T-helper 1 cell (primary cell): ENCODE measurements at places on chromosomes 2 and 18.

GRCh38 chr2:64808754-64809153 lies 155.0 kb upstream of the SERTAD2 start:
- no peak for DNase-seq

DNA sequence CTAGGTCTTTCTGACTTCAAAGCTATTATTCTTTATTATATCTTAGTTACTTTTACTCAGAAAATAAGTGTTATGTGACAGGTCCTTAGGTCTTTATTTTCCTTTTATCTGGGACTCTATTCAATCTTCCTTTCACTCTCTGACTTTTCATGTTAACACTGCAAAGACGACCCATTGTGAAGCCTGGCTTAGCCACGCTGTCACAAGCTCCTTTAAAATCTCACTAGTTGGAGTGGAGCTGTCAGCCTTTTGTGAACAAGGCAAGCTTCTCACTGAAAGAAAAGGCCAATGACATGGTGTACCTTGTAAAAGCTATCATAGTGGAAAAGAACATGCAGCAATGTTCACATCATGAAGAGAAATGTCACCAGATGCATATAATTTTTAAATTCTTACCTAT lies 1130.7 kb upstream of the FAM98A start:
- no peak for DNase-seq

DNA sequence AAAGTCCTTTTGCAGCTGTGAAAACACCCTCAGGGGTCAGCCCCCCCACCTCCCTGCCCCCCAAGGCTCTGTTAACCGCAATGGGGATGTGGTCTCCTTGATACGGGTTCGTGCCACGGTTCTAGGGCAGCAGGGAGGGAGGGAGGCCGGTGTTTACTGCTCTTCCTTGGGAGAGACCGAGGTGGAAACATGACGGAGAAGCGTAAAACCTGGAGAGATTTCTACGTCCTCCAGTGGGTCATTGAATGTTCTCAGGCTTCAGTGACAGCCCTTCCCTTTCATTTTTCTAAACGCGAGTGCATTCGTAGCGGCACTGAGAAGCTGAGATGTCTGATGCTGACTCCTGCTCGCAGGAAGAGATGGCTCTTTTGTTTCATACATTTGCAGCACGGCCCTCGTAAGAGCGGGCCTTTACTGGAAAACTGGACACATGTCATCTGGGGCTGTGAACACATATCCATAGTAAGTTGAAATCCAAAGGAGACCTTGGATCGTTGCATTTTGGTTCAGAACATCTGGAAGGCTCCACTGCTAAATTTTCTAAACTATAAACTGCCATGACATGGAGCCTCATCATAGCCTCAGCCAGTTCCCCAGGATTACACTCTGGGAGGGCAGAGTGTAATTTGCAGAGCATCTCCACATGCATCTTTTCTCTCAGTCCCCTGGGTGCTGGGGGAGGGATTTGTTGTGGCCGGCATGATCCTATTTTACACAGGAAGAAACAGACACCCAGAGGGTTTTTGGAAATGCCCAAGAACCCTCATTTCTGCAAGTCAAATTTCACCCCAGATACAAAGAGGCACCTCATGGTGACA lies 40.6 kb upstream of the HDAC4 start:
- no peak for DNase-seq

- no peak for DNase-seq
Observed at GRCh38 chr18:61149786-61150185, 183.4 kb upstream of the CDH20 start.
